ENCODE measurements at places on chromosomes 13 and 19.

DNA sequence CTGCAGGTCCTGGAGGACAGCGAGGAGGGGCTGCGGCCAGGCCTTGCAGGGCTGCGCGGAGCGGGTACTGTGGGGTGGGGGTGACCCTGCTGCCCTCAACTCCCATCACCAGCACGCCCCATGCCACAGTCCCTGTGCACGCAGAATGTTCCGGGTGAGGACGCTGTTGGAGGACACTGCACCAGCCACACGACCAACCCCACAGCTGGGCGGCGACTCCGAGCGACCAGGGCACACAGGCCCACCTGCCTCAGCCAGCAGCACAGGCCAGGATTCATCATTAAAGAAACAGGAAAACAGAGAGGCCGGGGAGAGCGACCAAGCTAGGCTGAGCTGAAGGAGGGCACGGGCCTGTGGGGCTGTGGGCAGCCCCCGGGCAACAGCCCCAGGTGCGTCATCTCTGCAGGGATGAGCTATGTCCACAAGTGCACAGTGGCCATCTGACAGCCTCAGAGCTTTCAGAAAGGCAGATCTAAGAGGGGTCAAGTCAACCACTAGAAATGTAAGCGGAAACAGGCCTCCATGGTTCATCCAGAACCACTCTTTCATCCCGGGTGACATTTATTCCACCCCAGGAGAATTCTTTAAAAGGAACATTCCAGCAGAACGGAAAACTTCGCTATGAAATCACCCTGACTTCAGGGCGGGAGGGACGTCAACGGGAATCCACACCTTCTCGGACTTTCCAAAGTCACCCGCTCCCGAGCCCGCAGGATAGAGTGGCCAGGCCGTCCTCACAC lies 1.5 kb downstream of the GAS6 start:
- peak; percentile 29 for DNase-seq

GRCh38 chr13:33782631-33783030 lies 35.3 kb upstream of the RFC3 start:
- no peak for DNase-seq

- no peak for DNase-seq
Observed at GRCh38 chr13:49265822-49266221, 18.1 kb downstream of the CDADC1 start.

- DNase-seq, result no peak
Observed at GRCh38 chr13:79742923-79743322, 262.0 kb downstream of the NDFIP2 start.

DNA sequence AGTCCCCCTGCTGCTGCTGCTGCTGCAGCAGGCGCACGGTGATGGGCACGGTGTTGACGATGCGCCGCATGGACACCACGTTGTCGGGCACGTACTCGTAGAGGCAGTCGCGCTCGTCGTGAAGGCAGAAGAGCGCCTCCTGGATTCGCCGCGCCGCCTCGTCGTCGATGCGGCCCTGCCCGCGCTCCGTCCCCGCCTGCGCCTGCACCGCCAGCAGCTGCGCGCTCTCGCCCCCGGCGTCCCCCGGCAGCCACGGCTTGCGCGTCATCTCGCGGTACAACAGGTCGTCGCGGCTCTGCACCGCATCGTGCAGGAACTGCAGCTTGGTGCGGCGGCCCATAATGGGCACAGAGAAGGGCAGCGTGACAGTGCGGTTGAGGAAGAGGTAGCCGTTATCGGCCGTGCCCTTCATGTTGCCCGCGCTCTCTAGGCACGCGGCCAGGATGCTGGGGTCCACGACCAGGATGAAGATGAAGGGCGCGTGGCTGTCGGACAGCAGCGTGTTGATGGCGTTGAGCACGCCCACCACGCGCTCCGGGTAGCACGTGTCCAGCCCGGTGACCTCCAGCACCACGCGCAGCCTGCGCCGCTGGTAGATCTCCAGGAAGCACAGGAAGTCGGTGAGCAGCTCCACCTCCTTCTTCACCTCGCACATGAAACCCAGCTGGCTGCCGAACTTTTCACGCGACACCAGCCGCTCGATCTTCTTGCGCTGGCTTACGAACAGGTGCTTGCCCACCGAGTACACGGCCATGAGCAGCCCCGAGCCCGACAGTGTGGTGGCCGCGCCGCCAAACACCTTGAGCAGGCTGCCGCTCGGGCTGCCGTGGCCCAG lies 8.1 kb downstream of the NKPD1 start:
- no peak for DNase-seq

- no peak for DNase-seq
Observed at GRCh38 chr13:91326146-91326545, 21.3 kb upstream of the MIR17HG start.

DNA sequence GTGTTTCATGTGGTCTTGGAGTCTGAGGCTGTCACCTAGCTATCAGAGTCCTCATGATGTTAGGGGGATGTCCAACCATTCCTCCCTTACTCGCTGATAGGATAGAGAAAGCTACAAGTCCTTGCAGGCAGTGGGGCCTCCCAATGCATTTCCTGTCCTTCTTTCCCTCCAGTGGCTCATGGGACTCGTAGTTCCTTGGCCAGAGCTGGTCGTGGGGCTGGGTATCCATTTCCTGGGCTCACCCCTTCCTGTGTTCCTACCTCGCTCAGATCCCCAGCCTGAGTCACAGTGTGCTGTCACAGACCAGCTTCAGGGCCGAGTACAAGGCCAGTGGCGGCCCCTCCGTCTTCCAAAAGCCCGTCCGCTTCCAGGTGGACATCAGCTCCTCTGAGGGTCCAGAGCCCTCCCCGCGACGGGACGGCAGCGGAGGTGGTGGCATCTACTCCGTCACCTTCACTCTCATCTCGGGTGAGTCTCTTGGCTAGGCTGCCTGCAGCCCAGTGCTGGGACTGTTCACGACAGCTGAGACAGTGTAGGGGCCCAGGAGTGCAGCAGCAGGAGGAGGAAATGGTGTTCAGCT lies 19.1 kb downstream of the TMEM150B start:
- DNase-seq, result no peak

DNA sequence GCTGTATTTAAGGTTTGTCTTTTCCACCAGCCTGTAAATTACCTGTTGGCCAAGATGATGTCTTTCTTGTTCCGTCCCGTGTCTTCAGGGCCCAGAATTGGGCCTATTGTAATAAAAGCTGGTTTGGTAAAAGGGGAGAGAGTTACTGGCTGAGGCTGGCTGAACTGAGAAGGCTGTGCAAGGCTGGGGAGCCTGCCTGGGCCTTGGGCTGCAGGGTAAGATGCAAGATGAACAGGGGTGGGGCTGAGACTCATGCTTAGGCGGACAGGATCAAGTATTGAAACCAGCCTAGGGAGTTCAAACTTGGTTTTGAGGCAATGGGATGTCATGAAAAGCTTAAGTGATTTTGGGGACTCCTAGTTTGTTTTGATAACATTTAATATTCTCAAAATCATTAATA lies 142.3 kb downstream of the PCCA start:
- no peak for DNase-seq

- peak; percentile 8 for DNase-seq
Observed at GRCh38 chr19:31351056-31351854, 2.0 kb upstream of the TSHZ3 start.

DNA sequence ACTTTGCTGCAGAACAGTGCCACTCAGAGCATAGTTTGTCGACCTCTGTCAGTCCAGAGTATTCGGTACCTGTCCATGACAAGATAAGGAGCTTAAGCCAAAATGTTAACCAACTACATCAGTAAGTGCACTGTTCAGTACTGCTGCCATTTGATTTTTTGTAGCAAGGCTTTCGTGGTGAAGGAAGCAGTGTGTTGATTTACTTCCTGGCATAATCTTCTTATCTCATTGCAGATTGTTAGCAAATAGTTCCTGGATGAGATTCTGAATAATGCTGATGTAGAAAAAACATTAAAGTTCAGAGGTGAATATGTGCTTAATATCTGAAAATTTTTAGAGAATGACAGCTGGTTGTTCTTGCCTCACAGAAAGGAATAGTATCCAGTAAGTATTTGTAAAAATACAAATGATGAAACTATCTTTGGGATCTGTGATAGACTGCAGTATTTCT lies 85.7 kb downstream of the LRRC63 start:
- no peak for DNase-seq

DNA sequence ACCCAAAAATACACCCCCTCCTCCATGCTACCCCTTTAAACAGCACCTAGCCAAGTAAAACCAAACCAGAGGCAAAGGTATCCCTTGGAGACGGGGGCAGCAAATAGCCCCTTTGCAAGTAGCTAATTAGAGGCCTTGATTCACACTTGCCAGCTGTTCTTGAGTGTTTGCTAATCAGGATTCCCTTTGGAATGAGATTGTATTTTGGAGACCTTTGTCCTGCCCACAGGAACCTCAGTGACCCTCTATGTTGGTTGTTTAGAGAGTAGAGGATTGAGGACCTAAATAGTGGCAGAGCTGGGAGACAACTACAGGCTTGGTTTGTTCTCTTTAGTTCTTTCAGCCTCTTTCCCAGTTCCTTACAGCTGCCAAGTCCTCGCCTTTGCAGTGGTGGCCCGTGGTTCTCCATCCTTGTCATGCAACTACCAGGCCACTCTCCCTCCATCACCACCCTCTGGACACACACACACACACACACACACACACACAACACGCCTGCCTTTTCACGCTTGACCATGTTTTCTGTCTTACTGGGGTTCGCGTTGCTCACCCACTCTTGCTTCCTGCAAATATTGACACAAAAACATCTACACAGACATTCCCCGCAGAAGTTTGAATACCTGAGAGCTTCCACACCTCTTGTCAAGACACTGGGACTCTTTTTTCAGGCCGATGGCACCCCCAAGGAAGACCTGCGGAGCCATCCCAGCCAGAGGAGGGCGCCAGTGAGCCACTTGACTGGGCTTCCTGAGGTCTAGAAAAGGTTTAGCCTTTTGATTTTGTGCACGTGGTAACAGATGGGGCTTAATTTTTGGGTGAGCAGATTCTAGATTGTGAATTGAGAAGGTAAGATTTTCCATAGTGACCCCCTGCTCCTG lies 80.0 kb upstream of the GPR183 start:
- DNase-seq, result no peak

DNA sequence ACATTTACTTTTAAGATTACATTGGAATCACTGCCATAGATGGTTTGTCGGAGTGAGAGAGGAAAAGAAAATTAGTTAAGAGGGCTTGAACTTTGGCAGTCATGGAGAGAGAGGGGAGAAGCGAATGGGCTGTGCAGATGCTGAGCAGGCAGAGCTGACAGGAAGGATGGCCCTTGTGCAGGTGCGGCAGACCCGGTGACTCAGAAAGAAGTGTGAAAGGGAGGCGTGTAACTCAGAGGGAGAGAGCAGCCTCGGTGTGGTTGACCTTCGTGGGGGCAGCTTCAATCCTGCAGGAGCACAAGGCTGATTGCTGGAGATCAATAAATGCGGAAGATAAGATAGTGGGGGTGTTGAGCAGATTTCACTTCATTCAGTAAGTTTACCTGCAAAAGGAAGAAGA lies 76.9 kb downstream of the TNFSF13B start:
- DNase-seq, result no peak

DNA sequence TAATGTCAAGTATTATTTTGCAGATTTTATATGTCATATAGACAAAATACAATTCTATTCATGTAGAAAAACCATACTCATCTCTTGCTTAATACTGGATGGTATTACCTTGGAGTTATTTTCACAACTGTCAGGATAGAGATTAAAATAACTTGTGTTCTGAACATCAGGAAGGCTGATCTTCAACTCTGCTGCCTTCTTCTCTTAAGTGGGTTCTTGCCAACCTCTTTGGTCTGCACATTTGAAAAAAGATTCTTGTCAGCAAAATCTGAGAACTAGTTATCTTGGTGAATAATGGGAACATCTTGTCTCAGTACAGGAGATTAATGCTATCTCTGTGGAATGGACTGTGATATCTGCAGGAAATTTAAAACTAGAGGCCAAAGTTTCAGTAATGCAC lies 95.2 kb upstream of the FAM216B start:
- no peak for DNase-seq

GRCh38 chr19:29539131-29539530 lies 13.3 kb downstream of the VSTM2B start:
- no peak for DNase-seq

- DNase-seq, result no peak
Observed at GRCh38 chr13:77360032-77360685, 33.3 kb upstream of the MYCBP2 start.

DNA sequence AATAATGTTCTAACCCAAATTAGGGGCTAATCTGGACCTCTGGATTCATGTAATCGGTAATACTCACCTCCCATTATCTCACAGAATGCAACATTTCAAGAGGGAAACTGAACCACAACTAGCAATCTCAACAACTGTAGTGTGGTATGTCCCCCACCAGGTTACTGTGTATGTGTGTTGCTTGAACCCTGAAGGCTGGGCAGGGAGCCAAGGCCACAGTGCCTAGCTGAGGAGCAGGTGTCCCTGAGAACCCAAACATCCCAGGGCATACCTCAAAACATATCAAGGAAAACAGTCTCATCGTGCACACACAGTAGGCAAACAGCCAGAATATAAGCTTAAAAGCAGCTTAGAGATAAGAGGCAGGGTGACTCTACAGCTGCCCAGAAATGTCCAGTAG lies 20.5 kb upstream of the NEK3 start:
- DNase-seq, result no peak

DNA sequence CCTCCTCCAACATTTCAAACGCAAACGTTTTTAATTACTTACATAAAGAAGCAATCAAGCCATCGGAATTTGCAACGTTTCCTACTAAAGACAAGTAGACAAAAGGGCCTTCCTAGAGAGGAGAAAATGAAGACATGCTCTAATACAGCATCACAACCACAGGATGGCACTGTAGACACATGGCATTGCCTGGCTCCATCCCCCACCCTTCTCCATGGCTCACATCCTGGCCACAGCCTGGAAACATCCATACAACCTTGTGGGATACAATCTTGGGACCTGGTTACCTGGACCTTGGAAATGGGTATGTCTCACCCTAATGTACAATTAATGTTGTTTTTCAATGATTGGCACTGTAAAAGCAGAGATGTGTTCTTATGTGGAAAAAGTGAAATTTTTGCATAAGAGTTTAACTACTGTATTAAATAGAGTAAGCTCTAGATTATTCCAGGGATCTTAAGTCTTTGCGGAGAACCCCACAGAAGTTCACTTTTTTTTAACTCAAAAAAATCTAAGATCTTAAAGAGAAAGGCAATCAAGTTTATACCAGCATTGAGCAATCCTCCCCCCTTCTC lies 21.5 kb downstream of the EBPL start:
- peak; percentile 65 for DNase-seq

- peak; percentile 97 for DNase-seq
Observed at GRCh38 chr19:13952154-13952930, at the start of gene DCAF15. Gene DCAF15 (plus strand): TSS chr19:13952509. CDS start chr19:13952513, 4 bp downstream.

GRCh38 chr13:30308548-30308947 lies 1.2 kb upstream of the KATNAL1 start:
- DNase-seq, result peak; percentile 46

DNA sequence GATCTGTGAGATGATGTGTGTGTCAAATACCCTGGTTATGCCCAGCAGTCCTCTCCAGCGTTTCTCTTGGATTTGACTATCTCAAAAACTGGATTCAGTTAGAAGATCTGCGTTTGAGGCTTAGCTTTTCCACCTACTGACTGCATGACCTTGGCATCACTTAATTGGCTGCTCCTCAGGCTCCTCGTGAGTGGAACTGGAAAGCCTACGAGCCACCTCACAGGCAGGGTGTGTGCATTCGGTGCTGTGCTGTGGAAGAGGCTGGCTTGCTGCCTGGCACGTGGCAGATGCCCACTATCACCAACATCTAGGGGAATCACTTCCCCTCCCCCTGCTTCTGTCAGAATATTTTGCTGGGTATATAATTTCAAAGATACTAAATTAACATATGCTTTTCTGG lies 25.6 kb downstream of the FLT1 start:
- DNase-seq, result no peak
